HL-60 (cell line): ENCODE measurements at places on chromosomes 13 and 19.

GRCh38 chr13:101811881-101812280 is 359.4 kb downstream of the ITGBL1 start:
- DNase-seq = no peak

DNA sequence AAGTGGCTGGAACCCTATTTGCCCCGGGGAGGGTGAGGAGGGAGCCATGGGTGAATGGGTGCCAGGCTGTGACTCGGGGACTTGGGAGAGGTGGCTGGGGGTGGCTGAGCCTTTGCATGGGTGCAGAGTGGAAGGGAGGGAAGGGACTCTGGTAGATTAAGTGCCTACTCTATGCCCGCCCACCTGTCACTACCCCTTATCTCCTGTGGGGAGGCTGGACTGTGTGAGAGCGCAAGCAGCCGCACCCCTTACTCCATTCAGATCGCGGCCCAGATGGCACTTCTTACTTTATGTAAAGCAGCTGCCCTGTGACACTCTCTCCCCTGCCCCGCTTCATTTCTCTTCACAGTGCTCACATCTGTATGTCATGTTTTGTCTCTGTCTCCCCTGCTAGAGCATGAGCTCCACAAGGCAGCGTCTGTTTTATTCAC is 2.9 kb downstream of the KASH5 start:
- no peak for DNase-seq

GRCh38 chr19:46821512-46822409 is 28.9 kb downstream of the AP2S1 start:
- no peak for DNase-seq

- no peak for DNase-seq
Observed at GRCh38 chr19:33684538-33685232, 62.9 kb downstream of the CHST8 start.
